Right ventricle myocardium superior (tissue), 1 donor: ENCODE measurements at places on chromosomes 2 and 18. TPM values are rescaled to one million over a fixed set of nuclear protein-coding genes. Genes with fewer than 3 reads are reported as not detected.

PMS1 gene
- 13.5 TPM for total RNA-seq

RAD51AP2 gene
- 0.16 TPM for total RNA-seq

STARD6 gene
- total RNA-seq: not detected

CRYGC gene
- total RNA-seq: not detected

TMEM182 gene
- total RNA-seq: 187 TPM

THSD7B gene
- 0.59 TPM for total RNA-seq

GALNT14 gene
- 0.67 TPM for total RNA-seq

INHA gene
- total RNA-seq: 2.6 TPM

C2orf68 gene
- 26.5 TPM for total RNA-seq

LANCL1 gene
- 50.3 TPM for total RNA-seq

CHST9 gene
- total RNA-seq: 8.7 TPM

GCKR gene
- not detected for total RNA-seq

SRD5A2 gene
- total RNA-seq: not detected

IL1F10 gene
- not detected for total RNA-seq

TMEM37 gene
- total RNA-seq: 2.8 TPM

STPG4 gene
- total RNA-seq: not detected

DIPK1C gene
- total RNA-seq: 3.3 TPM

CCDC150 gene
- 0.97 TPM for total RNA-seq

PROC gene
- not detected for total RNA-seq

GBX2 gene
- total RNA-seq: not detected

SCN7A gene
- 27.7 TPM for total RNA-seq

ACTR1B gene
- 54.5 TPM for total RNA-seq

SLC25A12 gene
- total RNA-seq: 107 TPM

REG1A gene
- total RNA-seq: not detected

LIPG gene
- 0.19 TPM for total RNA-seq

RFX8 gene
- total RNA-seq: not detected

GKN2 gene
- total RNA-seq: not detected

SPATA3 gene
- total RNA-seq: not detected

CERKL gene
- not detected for total RNA-seq

CABLES1 gene
- total RNA-seq: 3.3 TPM

TGFA gene
- 2.1 TPM for total RNA-seq

DNAJC5G gene
- 2.3 TPM for total RNA-seq

MC2R gene
- not detected for total RNA-seq

C2orf80 gene
- not detected for total RNA-seq

PJVK gene
- 1.0 TPM for total RNA-seq

CFAP53 gene
- 0.11 TPM for total RNA-seq

GAL3ST2 gene
- not detected for total RNA-seq

NPAS2 gene
- total RNA-seq: 38.0 TPM

TBR1 gene
- total RNA-seq: not detected

DNAJB2 gene
- total RNA-seq: 83.3 TPM

TRIM54 gene
- total RNA-seq: 301 TPM

TLX2 gene
- total RNA-seq: not detected

FAP gene
- total RNA-seq: 0.62 TPM

TEX44 gene
- not detected for total RNA-seq

IFIH1 gene
- total RNA-seq: 5.3 TPM

MAPRE2 gene
- 101 TPM for total RNA-seq

COPS7B gene
- 20.0 TPM for total RNA-seq

FANCL gene
- 10.8 TPM for total RNA-seq

EMILIN2 gene
- total RNA-seq: 17.7 TPM

FBXO36 gene
- 0.65 TPM for total RNA-seq

CCDC138 gene
- total RNA-seq: 1.00 TPM
